ENCODE measurements at places on chromosomes 3 and 15.
A peak's percentile ranks its signal among the peaks of the same experiment; 100 is the strongest.

DNA sequence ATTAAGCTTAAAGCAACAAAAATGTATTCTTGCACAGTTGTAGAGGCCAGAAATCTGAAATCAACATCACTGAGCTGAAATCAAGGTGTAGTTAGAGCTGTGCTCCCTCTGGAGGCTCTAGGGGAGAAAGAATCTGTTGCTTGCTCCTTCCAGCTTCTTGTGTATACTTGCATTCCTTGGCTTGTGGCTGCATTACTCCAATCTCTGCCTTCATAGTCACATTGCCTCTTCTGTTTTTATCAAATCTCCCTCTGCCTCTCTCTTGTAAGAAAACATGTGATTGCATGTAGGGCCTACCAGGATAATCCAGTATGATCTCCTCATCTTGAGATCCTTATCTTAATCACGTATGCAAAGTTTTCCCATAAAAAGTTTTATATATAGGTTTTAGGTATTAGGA lies 487.9 kb upstream of the SGO1 start:
- DNase-seq: no peak

DNA sequence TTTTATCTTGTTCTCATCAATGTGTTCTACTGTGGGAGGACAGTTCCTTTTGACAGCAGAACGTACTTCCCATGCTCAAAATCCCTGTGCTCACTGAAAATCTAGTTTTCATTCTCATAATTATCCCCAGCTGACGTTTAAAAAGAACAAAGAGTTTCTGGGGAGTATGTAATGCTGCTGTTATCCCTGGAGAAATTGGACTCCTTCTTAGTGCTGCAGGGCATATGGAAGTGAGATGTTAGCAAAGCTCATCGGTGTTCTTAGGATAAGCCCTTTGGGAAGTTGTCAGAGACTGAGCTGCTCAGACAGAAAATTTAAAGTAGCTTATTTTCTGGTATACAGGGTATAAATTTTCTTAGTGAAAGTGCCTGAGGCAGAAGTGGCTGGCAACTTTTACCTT lies 66.5 kb downstream of the CDAN1 start:
- DNase-seq: no peak

- DNase-seq: peak; percentile 84
These were observed 3.8 kb downstream of the HEG1 start for GRCh38 chr3:125051715-125052581.

DNA sequence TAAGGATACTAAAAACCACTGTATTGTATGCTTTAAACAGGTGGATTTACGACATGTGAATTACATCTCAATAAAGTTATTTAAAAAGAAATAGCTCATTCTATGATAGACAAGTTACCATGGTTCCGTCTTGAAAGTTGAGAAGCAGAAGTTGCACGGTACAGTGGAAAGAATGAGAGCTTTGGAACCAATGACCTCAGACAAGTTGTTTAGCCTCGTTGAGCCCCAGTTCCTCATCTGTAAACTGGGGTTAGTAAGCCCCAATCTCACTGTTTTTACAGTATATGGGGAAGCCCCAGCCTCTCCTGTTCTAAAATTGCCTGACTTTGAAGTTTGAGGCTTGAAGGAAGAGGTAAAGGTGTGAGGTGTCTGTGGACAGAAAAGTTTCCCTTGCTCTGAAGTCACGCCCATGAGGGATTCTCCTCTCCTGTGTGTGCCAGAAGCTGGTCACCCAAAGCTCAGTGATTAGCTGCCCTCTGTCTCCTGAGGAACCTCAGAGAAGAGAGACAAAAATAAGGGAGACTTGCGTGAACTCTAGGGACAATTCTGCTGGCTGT lies 10.0 kb downstream of the CRYGS start:
- no peak for DNase-seq

GRCh38 chr15:77191230-77191834 lies 120.4 kb upstream of the TSPAN3 start:
- no peak for DNase-seq

GRCh38 chr3:47411696-47412452 lies 31.1 kb downstream of the PTPN23 start:
- DNase-seq: no peak

DNA sequence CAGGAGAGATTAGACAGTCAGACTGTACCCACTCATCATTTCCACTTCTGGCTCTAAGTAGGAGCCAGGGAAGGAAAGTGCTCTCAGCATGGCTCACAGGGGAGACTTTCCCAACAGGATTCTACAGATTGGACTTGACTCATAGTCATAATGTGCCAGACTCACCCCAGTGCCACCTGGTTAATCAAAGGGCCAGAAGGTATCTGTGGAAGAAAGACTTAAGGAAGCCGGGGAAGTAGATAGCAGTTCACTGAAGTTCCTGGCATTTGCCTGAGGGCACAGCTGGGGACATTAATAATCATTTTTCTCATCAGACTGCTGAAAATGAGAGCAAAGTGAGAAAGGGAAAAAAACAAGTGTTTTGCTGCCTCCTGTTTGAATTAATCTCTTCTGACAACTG lies 717.5 kb downstream of the TUSC7 start:
- DNase-seq: no peak

DNA sequence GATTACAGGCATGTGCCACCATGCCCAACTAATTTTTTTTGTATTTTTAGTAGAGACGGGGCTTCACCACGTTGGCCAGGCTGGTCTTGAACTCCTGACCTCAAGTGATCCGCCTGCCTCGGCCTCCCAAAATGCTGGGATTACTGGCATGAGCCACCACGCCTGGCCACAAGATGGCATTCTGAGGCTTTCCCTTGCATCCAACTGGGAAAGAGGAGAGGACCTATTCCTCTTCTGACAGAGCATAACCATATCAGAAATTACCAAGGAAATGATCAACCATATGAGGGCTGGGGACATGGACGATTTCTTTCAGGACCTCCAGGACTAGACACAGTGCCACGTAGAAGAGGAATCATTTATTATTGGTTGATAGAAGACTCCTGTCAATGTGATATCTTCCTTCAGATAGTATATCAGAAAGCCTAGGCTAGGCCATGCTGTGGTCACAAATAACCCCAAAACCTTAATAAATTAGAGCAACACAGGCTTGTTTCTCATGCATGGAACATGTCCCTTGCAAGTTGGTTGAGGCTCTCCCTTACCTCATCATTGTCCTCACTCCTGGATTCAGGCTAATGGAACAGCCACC lies 372.3 kb upstream of the IL12A start:
- peak; percentile 43 for DNase-seq

- no peak for DNase-seq
These were observed 20.8 kb downstream of the PIK3CA start for GRCh38 chr3:179168918-179169317.

DNA sequence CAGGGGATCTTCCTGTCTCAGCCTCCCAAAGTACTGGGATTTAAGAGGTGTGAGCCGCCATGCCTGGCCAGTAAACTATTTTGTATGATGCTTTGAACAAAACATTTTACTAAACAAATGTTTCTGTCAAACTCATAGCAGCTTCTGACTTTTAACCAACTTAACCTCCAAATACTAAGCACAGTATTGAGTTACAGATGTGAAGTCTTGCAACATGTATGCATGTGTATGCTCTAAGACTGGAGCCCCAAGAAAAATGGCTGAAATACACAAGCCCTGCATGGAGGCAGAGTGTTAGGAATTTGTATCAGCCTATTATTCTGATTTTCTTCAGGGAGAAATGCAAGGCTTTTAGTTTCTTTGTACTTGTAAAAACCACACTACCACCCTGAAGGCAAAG lies 137.1 kb downstream of the CBLB start:
- no peak for DNase-seq

- DNase-seq: no peak
These were observed 297.1 kb downstream of the SATB1 start for GRCh38 chr3:18127859-18128681.

GRCh38 chr15:100715571-100716455 lies 113.4 kb downstream of the ASB7 start:
- DNase-seq: no peak

DNA sequence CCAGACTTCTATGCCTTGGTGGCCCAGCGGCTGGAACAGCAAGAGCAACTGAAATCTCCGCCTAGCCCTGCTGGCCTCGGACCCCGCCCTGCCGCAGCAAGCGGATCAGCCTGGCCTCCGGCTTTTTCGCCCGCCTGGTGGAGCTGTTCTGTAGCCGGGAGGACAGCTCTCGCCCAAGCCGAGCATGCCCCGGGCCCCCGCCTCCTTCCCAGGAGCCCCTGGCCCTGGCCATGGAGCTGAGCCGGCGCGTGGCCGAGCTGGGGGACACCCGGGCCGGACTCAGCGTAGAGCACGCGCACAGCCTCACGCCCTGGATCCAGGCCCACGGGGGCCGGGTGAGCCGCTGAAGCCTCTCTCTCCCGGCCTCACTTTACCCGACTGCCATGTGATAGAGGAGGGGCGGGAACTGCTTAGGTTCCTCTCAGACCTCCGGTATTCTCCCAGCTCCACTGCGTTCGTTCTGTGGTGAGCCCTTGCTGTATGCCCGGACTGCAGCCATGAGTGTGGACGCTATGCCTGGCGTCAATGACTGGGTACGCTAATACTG lies 24.1 kb upstream of the MRPL3 start:
- no peak for DNase-seq

- no peak for DNase-seq
These were observed 189.5 kb downstream of the NSUN3 start for GRCh38 chr3:94252316-94252715.

DNA sequence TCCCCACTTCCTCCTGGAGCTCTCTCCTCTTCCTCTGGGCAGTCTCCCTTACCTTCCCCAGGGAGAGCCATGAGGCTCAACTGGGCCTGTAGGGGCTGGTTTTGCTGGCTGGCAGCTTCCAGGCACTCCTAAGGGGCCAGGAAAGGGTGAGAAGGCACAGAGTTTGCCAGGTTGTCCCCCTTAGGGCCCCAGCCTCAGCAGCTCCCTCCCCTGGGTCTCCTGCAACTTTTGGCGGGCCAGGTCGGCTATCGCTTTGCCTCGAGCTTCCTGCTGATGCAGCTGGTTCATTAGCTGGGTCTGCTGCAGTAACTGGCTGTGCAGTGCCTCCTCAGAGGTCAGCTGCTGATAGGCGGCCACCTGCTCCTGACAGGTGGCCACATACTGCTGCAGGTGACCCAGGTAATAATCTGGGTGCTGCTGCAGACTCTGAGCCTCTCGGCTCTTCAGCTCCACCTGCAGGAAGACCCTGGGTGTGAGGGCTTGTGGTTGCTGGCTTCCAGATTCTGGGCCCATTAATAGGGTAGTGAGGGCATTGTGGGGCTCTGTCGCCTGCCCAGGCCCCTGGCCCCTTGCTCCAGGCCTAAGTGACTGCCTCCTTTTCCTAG lies 29.7 kb upstream of the OR4F6 start:
- no peak for DNase-seq

GRCh38 chr3:36097209-36097608 lies 283.1 kb upstream of the STAC start:
- no peak for DNase-seq

DNA sequence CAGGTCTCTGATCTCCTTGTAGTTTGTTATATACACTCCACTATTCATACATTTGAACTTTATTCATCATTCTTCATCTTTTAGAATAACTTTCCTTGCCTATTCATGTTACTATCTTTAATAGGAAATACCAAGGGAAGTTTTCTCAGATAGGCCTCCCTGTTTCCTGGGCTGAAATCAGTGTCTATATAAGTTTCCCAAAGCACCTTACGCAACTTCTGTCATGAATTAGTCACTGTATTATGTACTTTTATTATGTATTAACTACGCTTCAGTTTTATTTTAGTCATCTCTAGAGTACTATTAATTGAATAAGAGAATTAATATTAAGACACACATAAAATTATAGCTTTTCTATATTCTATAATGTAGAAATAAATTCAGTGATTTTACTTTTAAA lies 1481.5 kb downstream of the OTOL1 start:
- no peak for DNase-seq

- no peak for DNase-seq
These were observed 34.6 kb upstream of the GPR149 start for GRCh38 chr3:154464440-154465190.

DNA sequence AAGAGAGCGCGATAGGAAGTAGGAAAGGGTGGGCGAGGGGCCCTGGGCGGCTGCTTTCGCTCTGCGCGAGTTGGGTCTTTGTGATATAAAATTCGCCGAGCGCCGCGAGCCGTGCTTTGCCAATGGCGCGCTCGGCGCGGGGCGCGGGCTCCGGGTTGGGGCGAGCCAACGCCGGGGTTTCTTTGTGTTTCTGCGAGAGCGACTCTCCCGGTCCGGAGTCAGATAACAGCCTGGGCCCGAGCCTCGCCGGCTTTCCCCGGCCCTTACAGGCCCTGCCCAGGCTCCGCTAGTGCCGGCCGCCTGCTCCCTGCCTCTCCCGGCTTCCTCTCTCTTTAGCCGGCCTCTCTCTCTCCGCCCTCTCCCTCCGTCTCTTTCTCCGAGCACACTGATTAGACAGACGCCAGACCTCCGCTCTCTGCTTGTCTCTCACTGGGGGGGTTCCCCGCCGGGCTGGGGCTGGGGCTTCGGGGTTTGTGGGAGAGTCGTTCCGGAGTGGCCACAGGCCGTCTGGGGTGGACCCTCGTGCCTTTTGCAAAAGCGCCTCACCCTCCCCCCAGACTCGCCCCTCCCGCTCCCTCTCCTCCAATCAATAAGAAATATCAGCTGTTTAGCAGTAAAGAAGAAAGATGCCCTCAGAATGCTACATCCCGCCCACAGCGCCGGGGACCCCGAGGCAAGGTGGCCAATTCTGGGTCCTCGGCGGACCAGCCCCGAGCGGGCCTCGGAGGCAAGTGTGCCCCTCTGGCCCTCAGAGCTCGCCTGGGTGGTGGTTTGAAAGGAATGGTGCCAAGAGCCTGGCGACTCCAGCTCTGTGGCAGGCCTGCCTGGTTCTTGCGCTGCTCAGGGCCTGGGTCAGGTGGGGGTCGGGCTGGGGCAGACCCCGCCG lies 2.9 kb downstream of the NR2F2 start:
- no peak for DNase-seq

GRCh38 chr3:9100513-9100894 lies 137.2 kb upstream of the RAD18 start:
- DNase-seq: no peak

- DNase-seq: no peak
These were observed 29.2 kb upstream of the RPL29 start for GRCh38 chr3:52024765-52025452.

- DNase-seq: no peak
These were observed 155.4 kb upstream of the CCDC54 start for GRCh38 chr3:107221856-107222255.

GRCh38 chr15:34248190-34248589 lies 23.4 kb downstream of the EMC4 start:
- no peak for DNase-seq

DNA sequence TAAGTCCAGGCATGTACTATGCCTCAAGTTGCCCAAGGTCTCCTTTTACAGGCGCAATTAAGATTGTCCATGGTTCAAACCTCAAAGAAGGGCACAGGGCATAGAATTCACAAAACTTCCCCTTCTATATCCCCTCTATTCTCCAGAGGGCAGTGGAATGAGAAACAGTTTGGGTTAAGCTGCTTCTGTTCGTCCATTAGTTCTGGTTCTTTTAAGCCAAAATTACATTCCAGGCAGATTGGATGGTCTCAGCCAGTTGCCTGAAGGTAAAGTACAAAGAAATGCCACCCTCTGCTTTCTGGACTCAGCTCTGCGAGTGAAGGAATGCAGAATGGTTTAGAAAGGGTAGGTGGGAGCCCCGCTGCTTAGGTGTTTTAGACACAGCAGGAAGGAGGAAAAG lies 200.7 kb downstream of the GREM1 start:
- DNase-seq: no peak

GRCh38 chr3:127975153-127976029 lies 60.4 kb downstream of the KBTBD12 start:
- DNase-seq: no peak

GRCh38 chr15:32096916-32097617 lies 66.8 kb downstream of the CHRNA7 start:
- DNase-seq: no peak
